GM19239 (cell line): ENCODE measurements at places on chromosomes 12 and 14.

DNA sequence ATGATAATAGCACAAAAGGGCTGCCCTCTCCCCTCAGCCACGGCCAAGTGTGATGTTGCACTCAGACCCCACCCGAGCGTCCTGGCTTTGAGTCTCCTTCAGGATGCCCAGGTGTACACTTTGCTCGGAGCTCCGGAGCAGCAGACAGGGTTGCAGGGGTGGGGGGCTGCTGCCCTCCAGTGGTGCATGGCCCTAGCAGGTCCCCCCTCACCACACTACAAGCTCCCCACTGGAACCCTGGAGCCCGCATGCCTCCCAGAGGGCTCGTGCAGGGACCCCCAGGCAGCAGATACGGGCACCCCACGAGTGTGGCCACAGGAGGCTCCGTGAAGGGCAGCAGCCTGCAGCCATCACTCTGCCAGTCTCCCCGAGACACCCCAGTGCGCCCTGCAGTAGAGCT, 69.9 kb upstream of the C14orf180 start:
- DNase-seq = no peak

- no peak for DNase-seq
Observed at GRCh38 chr14:76918782-76919394, 92.7 kb downstream of the LRRC74A start.

DNA sequence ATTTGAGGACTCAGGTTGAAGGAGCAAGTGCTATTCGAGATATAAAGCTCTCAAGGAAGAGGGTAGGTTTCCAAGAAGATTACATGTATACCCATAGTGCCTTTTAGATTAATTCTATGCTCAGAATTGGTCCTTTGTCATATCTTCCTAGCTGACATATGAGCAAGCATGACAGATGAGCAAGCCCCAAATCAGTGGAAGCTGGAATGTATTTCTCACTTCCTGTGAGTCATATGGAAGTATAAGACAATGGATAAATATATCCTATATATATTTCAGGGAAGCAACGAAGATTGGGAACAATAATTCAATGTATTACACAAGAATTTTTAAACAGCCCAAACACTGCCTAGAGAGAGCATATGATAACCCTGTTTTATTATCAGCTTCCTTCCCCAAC, 674.1 kb upstream of the ATXN7L3B start:
- no peak for DNase-seq

DNA sequence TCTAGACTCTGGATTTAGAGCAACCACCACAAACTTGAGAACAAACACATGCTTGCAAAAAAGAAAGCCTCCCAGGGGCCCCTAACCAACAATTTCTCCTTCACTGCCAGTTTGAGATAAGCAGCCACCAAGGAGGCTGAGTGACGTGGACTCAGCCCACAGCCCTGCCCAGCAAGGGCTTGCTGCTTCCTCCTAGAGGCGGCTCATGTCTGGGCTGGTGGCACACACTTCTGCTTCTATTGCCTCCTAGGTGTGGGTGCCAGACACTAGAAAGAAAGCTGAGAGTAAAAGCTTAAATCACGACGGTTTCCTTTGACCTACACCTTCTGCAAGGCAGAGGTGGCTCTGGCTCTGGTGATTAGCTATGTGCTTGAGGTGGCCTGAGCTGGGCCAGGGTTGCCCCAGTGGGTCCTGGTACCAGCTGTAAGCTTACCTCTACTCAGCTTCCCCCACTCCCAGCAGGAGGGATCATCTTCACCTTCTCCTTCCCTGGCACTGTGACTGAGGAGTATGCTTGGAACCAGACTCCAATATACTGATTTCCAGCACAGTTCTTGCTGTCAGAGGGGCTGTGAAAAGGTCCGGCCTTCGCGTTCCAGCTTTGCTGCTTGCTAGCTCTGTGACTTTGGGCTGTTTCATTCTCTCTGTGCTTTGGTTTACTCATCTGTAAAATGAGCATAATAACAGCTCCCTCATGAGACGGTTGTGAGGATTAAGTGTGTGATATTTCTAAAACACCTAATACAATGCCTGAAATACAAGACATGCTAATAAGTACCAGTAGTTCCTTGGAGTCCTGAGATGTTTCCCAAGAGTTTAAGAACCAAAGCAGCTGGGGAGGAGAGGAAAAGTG, 89.7 kb upstream of the PARP11 start:
- DNase-seq = no peak

- DNase-seq = no peak
Observed at GRCh38 chr14:104108570-104109541, 23.4 kb downstream of the ASPG start.

GRCh38 chr14:90556666-90557450, 160.0 kb downstream of the CALM1 start:
- DNase-seq = no peak

DNA sequence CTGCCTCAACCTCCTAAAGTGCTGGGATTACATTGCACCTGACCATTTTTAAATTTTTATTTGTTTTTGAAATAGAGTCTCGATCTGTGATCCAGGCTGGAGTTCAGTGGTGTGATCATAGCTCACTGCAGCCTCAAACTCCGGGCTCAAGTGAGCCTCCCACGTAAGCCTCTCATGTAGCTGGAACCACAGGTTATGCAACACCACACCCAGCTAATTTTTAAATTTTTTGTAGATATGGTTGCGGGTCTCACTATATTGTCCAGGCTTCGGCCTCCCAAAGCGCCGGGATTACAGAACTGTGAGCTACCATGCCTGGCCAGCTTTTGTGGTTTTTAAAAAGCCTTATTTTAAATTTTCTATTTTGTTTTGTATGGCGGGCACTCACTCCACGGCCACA, 2.2 kb upstream of the DRAM1 start:
- no peak for DNase-seq

DNA sequence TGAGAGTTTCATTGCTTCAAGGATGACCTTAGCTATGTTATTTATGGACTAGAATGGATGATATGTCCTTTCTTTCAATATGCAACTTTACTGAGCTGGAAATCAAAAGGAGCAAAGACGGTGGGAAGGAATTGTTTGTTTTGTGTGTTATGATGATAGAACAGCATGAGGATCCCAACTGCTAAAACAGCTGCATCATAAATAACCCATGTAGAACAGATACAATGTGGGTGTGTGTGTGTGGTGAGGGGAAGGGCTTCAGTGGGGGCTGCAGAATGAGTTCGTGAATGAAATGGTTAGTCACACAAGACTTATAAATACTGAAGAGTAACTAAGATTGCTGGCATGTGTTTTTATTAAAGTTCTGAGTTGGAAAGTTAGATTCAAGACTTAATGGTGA, 80.1 kb downstream of the DACT1 start:
- DNase-seq = no peak

DNA sequence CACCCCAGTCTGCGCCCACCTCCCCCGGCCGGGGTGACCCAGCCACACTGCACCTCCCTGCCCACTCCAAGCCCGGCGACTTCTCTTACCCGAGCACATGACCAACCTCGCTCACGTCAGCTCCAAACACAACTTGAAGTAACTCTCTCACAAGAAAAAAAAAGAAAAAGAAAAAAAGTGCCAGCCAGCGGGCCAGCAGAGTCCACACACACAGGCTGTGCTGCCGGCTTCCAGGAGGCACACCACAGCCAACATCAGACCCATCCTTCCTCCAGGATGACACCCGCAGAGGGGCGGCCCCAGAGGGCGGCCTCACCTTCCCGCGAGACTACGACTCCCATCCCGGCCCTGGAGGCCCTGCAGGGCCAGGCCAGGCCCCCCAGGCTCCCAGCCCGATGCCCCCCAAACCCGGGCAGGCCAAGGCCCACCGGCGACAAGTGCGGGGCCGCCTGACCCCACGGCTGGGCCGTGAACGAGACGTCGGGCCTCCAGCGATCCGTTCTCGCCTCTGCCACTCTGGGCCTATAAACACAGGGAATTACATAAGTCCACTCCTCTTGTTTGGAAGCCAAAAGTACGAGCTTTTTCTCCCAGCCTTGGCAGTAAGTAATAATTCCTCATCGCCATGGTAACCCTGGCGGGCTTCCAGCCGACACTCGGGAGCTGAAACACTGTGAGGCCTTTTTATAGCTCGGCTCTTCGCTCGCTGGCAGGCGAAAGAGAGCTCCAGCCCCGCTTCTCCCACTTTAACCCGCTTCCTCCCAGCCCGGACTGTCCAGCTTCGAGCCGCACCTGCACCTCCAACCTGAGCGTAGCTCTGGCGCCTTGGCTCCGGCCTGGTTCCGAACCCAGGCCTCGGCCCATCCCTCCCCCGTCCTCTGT, 49.1 kb downstream of the NCOR2 start:
- no peak for DNase-seq

- no peak for DNase-seq
Observed at GRCh38 chr14:34489324-34489723, 27.3 kb upstream of the SPTSSA start.
